ENCODE measurements at places on chromosomes 1 and 21. TPM values are rescaled to one million over a fixed set of nuclear protein-coding genes. Genes with fewer than 3 reads are reported as not detected.

Gene AIRE
- 0.03 TPM for polyA plus RNA-seq

GRCh38 chr1:28602536-28603439, 10.7 kb downstream of the RAB42 start:
- peak; percentile 70 for DNase-seq

DNA sequence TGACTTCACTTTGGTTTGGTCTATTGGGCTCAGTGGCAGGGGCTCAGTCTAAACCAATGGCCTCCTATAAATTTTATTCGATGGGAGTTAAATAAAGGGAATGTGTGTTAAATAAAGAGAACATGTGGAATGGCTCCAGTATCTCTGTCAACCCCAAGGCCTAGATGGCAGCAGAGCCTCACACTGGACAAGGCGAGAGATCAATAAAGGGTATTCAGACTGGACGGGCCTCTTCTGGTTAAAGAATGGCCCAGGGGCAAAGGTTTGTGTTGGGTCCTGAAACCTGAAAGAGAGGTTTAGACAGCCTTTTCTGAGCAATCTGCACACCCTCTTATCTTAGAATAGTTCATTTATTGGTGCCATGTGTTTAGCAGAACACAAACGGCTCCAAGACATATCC, 34.7 kb downstream of the SH3BP5L start:
- DNase-seq, result no peak

- no peak for DNase-seq
These were observed 252.4 kb downstream of the TOMM20 start for GRCh38 chr1:234875953-234876855.

GRCh38 chr1:46003315-46003714, 129.1 kb downstream of the PIK3R3 start:
- DNase-seq, result no peak

Gene CCDC24
- 1.2 TPM for polyA plus RNA-seq
